ENCODE measurements at places on chromosomes 7 and 10. TPM values are rescaled to one million over a fixed set of nuclear protein-coding genes. Genes with fewer than 3 reads are reported as not detected.

SKIDA1 gene
- 0.58 TPM for total RNA-seq

AGR3 gene
- total RNA-seq: not detected

DLG5 gene
- 35.1 TPM for total RNA-seq

CHST3 gene
- 19.4 TPM for total RNA-seq

PCBD1 gene
- total RNA-seq: 23.4 TPM

UPP1 gene
- 14.4 TPM for total RNA-seq
